ENCODE measurements at places on chromosomes 6 and 20.
A peak's percentile ranks its signal among the peaks of the same experiment; 100 is the strongest.

GRCh38 chr6:161536224-161536630 is 262.4 kb upstream of the AGPAT4 start:
- DNase-seq: no peak

DNA sequence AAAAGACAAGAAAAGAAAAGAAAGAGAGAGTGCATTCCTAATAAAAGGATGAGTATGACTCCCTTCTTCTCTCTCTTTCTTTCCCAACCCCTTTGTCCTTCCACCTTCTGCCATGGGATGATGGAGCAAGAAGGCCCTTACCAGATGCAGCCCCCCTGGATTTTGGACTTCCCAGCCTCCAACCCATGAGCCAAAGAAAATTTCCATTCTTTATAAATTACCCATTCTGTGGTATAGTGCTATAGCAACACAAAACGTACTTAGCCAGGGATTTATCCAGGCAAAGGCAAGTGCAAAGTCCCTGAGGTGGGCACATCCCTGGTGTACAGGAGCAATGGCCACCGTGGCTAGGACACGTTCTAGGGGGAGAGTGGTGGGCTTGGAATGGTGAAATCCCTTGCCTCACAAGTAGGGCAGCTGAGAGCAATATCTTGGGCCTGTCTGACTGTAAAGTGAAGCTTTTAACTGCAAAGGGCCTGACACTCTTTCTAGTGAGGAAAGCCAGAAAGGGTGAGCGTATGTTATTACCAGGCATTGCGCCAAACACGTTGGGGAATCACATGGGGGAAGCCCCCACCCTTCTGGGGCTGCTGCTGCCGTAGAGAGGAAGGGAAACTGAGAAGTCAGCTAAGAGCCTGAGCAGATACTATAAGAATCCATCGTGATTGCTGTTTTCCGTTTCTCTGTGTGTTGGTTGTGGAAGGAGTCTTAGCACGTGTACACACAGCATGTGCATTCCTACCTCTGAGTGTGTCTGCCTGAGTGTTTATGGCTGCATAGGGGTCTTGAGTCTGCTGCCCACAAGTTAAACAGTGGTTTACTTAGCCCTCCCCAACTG is 50.7 kb upstream of the SIRPA start:
- DNase-seq: peak; percentile 47

DNA sequence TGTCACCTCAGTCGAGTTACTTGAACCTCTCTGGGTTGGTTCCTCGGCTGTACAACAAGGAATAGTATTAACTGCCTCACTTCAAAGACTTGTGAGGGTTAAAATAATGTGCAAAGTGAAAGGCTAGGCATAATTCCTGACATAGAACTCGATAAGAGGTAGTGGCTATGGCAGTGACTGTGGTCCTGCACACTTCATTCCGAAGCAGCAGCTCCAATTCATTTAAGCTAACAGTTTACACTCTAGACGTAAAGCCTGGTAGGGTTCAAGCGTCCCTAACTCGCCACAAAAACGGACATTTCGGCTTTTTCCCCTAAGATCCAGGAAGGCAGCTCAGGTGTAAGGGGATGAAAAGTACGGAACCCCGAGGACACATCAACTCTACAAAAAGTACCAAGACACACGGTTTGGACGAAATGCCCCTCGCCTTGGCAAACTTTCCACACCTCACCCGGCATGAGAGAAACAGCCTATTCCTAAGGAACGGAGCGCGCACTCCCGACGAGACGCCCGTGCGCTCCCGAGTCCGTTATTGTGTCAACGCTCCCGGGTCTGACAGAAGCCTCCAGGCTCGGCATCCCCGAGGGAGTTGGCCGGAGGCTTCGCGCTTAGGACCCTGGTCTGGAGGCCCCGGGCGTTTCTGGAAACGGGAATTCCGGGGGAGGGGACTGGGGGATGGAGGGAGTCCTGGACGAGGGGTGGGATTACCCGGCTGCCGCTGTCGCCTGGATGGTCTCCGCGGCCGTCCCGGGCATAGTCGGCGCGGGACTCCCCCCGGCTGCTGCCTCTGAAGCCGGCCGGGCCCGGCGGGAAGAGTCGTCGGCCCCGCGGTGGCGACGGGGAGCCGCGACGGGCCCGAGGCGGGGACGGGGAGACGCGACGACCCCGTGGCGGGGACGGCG is 937 bp downstream of the ZNF318 start:
- DNase-seq: peak; percentile 3

- DNase-seq: no peak
Observed at GRCh38 chr6:120774275-120774674, 560.0 kb downstream of the TBC1D32 start.

DNA sequence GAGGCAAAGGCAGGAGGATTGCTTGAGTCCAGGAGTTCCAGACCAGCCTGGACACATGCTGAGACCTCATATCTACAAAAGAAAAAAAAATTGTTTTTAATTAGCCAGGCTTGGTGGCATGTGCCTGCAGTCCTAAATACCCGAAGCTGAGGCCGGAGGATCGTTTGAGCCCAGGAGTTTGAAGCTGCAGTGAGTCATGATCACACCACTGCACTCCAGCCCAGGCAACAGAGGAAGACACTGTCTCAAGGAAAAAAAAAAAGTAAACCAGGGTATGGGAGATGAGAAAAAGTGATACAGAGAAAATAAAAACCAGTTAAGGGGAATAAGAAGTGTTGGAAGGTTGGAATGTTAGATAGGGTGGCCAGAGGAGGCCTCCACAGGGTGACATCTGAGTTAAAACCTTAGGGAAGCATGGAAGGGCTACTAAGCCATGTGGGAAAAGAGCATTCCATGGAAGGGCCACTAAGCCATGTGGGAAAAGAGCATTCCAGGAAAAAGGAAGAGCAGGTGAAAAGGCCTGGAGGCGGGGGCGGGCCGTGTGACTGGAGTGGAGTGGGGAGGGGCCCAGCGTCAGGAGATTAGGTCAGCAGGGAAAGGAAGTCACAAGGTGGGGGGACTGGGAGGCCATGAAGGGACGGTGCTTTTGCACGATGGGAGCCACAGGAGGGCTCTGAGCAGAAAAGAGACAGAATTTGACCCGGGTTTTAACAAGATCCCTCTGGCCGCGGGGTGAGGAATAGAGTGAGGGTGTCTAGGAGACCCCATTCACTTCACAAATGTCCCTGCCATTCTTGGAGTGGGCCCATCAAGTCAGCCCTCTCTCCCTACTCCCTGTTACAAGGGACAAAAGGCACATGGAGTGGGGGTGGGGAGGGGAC is 18.3 kb downstream of the CPNE5 start:
- DNase-seq: no peak

GRCh38 chr20:33490023-33490933 is at the start of gene CBFA2T2:
Gene CBFA2T2 (plus strand): TSS chr20:33490096. CDS start chr20:33490268, 172 bp downstream.
- DNase-seq: no peak

GRCh38 chr6:142534484-142534883 is 232.7 kb downstream of the ADGRG6 start:
- no peak for DNase-seq

GRCh38 chr6:124869416-124869815 is 92.8 kb upstream of the RNF217 start:
- no peak for DNase-seq

- no peak for DNase-seq
Observed at GRCh38 chr6:142331601-142332000, 29.8 kb downstream of the ADGRG6 start.

DNA sequence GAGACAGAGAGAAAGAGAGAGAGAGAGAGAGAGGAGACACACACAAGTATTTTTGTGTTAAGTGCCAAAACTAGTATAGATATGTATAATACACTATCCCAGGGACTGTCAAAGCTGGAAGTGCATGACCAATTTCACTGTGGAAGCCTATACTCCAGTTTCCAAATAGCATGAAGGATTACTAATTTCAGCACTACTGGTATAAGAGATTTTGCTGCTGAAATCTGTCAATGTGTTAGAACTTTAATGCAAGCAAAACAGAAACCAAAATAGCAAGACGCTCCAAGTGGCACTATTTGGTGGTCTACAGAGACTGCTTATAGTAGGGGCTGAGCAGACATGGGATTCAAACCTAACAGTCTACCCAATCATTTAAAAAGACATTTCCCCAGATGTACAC is 284.8 kb downstream of the BTBD9 start:
- DNase-seq: no peak

DNA sequence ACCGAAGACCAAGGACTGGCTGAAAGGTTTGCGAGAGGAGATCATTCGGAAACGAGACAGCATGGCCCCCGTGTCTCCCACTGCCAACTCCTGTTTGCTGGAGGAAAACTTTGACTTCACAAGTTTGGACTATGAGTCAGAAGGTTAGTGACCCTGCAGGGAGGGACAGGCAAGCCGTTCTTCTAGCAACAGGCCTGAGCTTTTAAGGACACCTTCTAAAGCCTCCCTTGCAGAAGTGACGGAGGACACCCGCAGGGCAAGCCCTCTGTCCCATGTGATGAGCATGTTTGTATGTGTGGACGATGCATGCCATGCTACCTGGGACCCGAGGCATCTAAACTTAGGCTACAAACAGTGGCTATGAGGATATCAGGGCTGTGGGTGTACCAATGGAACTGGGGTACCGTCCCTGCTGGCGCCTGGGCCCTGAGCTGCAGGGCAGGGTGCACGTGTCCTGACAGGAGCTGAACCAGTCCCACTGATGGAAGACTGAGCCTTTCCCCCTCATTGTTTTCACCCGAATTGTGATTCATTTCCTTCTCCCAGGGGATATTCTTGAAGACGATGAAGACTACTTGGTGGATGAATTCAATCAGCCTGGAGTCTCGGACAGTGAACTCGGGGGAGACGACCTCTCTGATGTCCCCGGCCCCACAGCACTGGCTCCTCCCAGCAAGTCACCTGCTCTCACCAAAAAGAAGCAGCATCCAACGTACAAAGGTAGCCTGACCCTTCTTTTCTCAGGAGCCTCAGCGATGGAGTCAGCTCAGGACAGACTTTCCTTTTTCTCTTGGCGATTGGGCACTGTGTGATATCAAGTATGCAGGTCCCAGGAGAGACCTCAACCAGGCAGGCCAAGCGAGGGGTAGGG is 84.4 kb downstream of the SERAC1 start:
- no peak for DNase-seq

DNA sequence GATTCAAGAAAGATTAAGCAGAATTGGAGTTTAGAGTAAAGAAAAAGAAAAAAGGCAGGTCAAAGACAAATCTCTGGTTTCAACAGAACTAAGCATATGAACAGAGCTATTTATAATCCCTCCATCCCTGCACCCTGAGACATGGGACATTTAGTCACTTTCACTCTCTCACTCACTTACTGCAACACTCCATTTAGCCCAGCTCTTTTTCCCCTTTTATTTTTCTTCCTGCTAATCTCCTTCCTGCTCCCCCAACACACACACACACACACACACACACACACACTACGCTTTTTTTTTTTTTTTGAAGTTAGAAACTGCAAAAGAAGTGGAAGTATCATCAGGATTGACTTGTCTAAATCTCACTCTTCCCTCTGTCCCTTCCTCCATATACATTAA is 45.1 kb upstream of the TBC1D7 start:
- DNase-seq: no peak

DNA sequence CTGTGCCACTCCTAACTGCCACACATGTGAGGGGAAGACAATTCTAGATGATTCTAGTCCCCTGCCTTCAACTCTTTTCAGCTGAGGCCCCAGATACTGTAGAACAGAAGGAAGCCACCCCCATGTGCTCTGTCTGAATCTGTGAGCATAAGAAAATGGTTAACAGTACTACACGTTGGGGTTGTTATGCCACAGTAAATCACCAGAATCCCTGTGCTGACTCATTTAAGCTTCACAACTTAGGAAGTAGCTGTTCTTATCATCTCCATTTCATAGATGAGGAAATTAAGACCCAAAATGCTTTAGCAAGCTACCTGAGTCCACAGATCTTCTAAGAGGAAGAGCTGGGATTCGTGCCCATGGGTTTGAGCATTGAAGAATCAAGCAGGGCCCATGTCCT is 27.4 kb upstream of the SCRT2 start:
- DNase-seq: no peak

DNA sequence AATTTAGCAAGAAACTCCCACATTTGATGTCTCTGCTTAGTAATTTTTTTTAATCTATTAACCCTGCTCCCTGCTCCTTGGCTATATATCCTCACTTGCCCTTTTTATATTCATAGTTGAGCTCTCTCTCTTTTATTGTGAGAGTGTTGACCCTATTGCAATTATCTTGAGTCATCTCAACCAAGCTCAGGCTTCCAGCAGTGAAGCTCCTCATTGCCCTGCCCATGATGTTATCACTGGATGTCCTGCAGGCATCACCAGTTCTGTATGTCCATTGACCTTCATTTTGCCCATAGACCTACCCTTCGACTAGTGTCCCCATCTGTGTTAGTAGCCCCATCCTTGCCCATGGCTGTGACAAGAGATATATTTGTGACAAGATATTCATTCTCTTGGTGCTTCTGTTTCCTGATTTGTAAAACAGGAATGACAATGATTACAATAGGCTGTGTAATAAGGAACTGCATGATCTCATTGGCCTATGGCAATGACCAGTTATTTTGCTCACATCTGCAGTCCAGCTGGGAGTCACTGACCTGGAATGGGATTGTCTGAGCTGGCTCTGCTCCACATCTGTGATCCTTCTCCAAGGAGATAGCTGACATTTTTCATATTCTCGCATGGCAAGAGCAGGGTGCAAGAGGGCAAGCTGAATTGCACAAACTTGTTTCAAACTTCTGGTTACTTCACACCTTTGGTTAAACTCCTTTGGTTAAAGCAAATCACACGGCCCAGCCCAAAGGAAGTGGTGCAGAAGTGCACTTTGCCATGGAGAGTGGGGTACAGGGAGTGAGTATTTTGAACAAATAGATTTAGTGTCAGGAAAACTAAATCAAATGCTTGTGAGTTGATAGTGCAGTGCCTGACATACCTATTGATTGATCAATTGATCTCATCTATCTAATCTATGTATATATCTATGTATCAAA is 47.7 kb upstream of the CST5 start:
- DNase-seq: no peak

DNA sequence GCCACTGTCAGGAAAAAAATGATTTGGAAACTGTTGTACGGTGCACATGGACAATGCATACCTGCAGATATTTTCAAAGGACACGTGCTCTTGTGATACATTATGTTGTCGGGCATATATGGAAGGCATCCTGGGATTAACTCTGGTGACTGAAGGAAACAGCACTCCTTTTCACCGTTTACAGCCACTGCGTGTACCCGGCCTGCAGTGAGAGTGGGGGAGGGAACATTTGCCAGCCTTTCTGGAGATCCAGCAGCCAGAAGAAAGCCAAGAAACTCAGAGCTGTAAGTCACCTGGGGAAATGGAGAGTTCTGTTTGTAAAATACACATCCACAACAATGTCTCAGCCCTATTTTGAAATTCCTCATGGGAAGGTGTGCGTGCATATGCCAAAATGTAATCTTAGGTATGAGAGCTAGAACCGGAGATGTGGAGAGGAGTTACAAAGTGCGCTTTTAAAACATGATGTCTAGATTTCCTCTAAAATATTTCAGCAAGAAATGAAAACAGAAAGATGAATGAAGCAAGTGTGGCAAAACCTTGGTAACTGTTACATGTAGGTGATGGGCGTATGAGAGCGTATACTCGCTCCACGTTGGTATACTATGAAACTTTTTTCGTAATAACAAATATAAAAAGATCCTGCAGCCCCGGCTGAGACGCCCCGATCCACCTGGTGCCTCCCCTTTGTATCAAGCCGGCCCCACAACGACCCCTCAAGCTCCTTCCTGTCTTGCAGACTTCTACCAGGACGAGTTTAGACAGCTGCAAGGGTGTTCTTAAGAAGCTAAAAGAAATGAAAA is 8.6 kb upstream of the FOXF2 start:
- no peak for DNase-seq

- DNase-seq: no peak
Observed at GRCh38 chr6:157528931-157529653, 148.1 kb downstream of the ZDHHC14 start.

Data from hippocampal formation (tissue), 2 donors.